ENCODE measurements at places on chromosomes 2 and 18.

- H3K36me3 ChIP-seq = no peaks in the 10 kb centered on the region
- no peak for DNase-seq
- no peak overlapping the region for H3K4me3 ChIP-seq
- H3K4me1 ChIP-seq = peaks cover 16% of the 10 kb centered on the region
- H3K27me3 ChIP-seq = no peaks in the 10 kb centered on the region
These were observed 2.8 kb downstream of the HDAC4 start for GRCh38 chr2:239397931-239398471.

DNA sequence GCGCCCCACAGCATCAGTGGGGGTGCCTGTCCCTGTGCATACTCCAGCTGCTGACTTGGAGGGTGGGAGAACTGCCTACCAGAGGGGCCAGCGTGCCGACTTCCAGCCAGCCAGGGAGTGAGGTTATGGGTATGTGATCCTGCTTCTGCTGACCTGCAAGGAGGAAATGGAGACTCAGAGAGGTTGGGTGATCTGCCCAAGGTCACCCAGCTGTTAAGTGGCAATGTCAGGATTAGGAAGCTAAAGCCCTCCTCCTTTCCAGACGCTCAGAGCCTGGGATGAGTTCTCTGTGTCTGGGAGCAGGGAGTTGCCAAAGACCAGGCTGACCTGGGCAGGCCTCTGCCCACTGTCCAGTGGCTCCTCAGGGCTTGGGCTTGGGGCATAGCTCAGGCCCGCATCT, 169.6 kb downstream of the GLI2 start:
- no peaks in the 10 kb centered on the region for H3K36me3 ChIP-seq
- no peak for DNase-seq
- no peak overlapping the region for H3K4me3 ChIP-seq

GRCh38 chr2:197348721-197349360, 38.3 kb upstream of the ANKRD44 start:
- DNase-seq = no peak
- H3K4me1 ChIP-seq = no peaks in the 10 kb centered on the region
- no peak overlapping the region for H3K27ac ChIP-seq

GRCh38 chr2:219645631-219646527, 18.4 kb downstream of the SLC4A3 start:
- DNase-seq = no peak
- H3K36me3 ChIP-seq = no peaks in the 10 kb centered on the region
- no peaks in the 10 kb centered on the region for H3K27me3 ChIP-seq
- peaks cover 18% of the 10 kb centered on the region for H3K4me1 ChIP-seq
- H3K27ac ChIP-seq = no peak overlapping the region

DNA sequence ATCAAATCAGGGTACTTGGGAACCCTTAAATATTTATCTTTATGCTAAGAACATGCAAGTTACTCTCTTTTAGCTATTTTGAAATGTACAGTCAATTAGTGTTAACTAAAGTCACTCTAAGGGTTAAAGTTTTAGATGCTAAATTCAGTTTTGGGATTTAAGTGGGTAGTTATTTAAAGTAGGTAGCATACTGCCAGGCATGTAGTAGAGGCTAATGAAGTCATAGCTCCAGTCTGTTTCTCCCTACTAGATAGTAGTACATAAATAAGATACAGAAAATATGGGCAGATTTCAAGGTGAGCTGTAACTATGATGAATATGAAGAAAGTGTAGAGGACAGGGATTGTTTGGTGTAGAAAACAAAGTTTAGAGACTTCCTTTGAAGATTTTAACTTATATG, 7.5 kb downstream of the RAB3GAP1 start:
- H3K27me3 ChIP-seq = no peaks in the 10 kb centered on the region
- H3K36me3 ChIP-seq = peaks cover 16% of the 10 kb centered on the region
- H3K4me1 ChIP-seq = peaks cover 10% of the 10 kb centered on the region
- H3K4me3 ChIP-seq = no peak overlapping the region

GRCh38 chr2:126220331-126220730, 435.6 kb upstream of the GYPC start:
- no peaks in the 10 kb centered on the region for H3K4me1 ChIP-seq
- no peak overlapping the region for H3K4me3 ChIP-seq
- no peaks in the 10 kb centered on the region for H3K27me3 ChIP-seq
- no peak overlapping the region for H3K27ac ChIP-seq
- DNase-seq = no peak

DNA sequence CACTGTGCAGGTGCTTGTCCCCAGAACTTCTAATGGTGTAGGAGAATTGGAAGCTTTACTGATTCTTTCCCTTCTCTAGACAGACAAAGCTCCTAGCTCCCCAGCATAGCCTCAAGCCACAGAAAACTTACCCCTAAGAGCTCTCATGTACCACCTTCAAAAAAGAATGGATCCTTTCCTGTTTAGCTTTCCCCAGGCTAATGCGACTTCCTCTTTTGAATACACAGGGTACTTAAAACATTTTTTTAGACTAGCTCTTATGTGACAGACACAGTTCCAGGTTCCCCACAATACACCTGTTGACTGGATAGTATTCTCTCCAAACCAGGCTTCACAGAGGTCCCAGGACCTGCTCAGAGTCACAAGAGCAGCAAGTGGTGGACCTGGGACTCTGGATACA, 8.3 kb downstream of the CTAGE1 start:
- peaks cover 8% of the 10 kb centered on the region for H3K4me1 ChIP-seq
- no peak overlapping the region for H3K27ac ChIP-seq
- H3K4me3 ChIP-seq = no peak overlapping the region
- no peak for DNase-seq
- no peaks in the 10 kb centered on the region for H3K36me3 ChIP-seq

GRCh38 chr2:122635686-122636085, 880.2 kb downstream of the TSN start:
- no peak for DNase-seq
- H3K27me3 ChIP-seq = peaks cover 6% of the 10 kb centered on the region
- H3K4me1 ChIP-seq = no peaks in the 10 kb centered on the region
- no peaks in the 10 kb centered on the region for H3K36me3 ChIP-seq

- no peak overlapping the region for H3K27ac ChIP-seq
- H3K4me3 ChIP-seq = no peak overlapping the region
- no peak for DNase-seq
- no peaks in the 10 kb centered on the region for H3K4me1 ChIP-seq
These were observed 327.7 kb downstream of the RAD51AP2 start for GRCh38 chr2:17190527-17190926.

DNA sequence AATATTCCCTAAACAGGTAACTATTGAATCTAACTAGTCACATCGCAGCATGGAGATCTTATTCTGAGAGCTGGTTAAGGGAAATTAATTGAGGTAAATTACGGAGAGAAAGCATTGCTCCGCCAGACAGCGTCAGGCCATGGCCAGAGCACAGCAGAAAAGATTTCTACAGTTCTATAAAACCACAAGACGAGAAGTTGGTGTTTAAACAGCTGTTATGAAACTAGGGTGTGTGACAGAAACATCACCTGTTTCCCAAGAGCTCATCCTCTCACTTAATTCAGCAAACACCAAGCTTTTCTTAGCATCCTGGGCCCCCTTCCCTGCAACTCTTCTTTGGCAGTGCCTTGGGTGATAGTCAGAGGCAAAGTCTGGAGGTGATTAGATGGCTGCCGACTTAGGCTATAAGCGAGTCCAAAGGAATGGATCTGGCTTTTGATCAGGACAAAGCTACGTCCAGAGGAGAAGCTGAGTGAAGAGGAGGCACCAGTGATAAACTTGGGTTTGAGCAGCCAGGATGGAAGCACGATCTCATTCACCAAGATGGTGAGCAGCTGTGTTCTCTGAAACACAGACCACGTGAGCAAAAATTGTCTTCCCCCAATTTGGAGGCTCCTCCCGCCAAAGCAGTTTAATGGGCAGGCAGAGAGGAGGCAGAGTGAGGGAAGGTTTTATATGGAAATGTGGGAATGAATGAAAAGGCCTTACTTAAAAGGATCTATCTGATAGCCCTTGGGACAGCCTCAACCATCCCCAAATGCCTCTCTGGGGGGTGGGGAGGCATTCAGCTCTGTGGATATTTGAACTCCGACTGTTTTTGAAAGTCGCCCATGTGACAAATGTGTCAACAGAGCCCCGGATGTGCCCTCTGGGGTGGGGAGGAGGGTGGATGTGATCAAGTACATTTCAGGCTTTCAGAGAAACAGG, 57.8 kb downstream of the PKDCC start:
- H3K36me3 ChIP-seq = no peaks in the 10 kb centered on the region
- no peak overlapping the region for H3K4me3 ChIP-seq
- H3K27me3 ChIP-seq = no peaks in the 10 kb centered on the region
- peaks cover 46% of the 10 kb centered on the region for H3K4me1 ChIP-seq
- no peak overlapping the region for H3K27ac ChIP-seq

DNA sequence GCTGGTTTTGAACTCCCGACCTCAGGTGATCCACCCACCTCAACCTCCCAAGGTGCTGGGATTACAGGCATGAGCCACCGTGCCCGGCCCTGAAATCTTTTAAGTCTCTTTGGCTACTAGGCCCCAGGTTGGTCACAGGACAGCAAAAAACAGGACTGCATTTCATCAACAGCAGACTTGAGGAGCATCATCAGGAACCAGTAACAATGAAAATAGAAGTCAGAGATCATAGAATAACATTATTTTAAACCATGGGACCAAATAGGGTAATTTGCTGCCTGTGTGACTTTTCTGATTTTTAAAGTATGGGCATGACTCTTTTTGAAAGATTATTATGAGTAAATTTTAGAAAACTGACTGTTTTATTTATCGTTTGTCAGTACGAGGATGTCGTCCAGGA, 24.8 kb downstream of the PPP1CB start:
- DNase-seq = no peak
- no peaks in the 10 kb centered on the region for H3K27me3 ChIP-seq
- H3K4me1 ChIP-seq = no peaks in the 10 kb centered on the region
- no peak overlapping the region for H3K27ac ChIP-seq
- H3K36me3 ChIP-seq = peaks cover 37% of the 10 kb centered on the region

- H3K36me3 ChIP-seq = no peaks in the 10 kb centered on the region
- no peaks in the 10 kb centered on the region for H3K27me3 ChIP-seq
These were observed 103.4 kb downstream of the MEIS1 start for GRCh38 chr2:66538291-66538690.

DNA sequence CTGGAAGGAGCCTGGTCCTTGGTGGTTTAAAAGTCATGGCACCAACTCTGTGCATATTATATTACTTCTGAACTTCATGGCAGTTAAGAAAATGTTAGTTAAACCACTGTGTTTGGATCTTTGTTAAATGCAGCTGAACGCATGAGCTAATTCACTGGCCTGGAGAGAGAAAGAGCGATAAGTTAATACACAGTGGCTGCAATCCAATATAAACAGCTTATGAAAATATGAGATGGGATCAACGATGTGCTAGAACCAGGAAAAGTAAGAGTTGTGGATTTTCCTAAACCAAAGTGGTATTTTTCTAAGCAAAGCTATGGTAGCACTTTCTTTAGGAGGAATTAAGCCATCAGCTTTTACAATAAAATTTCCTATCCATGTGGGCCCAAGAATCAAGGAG, 326.7 kb downstream of the MTX2 start:
- no peak for DNase-seq
- no peaks in the 10 kb centered on the region for H3K4me1 ChIP-seq
- no peaks in the 10 kb centered on the region for H3K27me3 ChIP-seq
- no peak overlapping the region for H3K4me3 ChIP-seq
- no peak overlapping the region for H3K27ac ChIP-seq

GRCh38 chr2:119616421-119616820, 62.6 kb upstream of the TMEM177 start:
- no peaks in the 10 kb centered on the region for H3K36me3 ChIP-seq
- no peak overlapping the region for H3K27ac ChIP-seq
- H3K27me3 ChIP-seq = peaks cover 52% of the 10 kb centered on the region
- H3K4me1 ChIP-seq = no peaks in the 10 kb centered on the region
- no peak overlapping the region for H3K4me3 ChIP-seq

DNA sequence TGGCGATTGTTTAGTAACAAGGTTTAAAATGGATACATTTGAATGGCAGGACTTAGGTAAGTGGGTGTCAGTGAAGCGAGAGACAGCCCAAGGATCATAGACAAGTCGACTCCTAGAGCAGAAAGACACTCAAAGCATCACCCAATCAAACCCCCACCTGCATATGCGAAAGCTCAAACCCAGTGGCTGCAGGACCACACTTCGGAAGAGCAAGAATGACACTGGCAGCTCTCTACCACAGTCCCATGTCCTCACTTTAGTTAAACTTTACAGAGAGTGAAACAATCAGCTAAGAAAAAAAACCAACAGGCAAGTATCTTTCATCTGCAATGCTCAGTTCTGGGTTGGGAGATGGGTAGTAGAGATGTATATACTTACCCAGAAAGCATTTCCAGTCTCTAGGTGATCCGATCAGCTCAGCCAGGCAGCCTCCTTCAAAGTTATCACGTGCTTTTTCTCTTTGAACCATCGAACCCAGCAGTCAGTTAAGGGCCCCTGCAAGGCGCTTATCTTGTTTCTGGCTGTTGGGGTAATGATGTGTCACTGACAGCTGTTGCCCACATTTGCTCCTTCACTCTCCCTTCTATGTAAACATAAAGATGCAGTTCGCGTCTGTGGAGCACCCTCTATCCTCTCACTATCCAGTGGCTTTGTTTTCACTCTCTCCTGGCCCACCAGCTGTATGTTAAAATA, 357.5 kb upstream of the ID2 start:
- H3K36me3 ChIP-seq = no peaks in the 10 kb centered on the region
- H3K4me3 ChIP-seq = no peak overlapping the region
- H3K27ac ChIP-seq = no peak overlapping the region
- DNase-seq = no peak
- no peaks in the 10 kb centered on the region for H3K4me1 ChIP-seq

GRCh38 chr2:120886534-120887319, 151.1 kb downstream of the GLI2 start:
- H3K4me1 ChIP-seq = no peaks in the 10 kb centered on the region
- no peak overlapping the region for H3K27ac ChIP-seq
- H3K27me3 ChIP-seq = peaks cover 70% of the 10 kb centered on the region
- DNase-seq = no peak

DNA sequence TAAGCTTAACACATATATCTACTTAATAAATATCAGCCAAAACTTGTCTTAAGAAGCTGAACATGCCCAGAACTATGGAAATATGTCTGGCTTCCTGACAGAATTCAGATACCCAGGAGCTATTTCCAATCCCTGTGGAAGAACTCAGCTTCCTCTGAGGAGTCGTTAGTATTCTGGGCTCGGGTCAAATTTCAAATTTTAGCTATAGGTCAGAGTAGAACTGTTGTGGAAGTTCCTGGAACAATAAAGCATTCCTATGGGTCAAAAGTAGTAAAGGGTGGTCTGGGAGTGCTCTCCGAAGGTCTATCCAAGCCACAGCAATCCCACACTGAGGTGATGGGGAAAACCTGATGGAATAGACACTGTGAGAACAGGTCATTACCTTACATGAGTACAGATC, 342.7 kb upstream of the CHST9 start:
- no peak overlapping the region for H3K27ac ChIP-seq
- H3K4me3 ChIP-seq = no peak overlapping the region
- no peaks in the 10 kb centered on the region for H3K36me3 ChIP-seq
- no peaks in the 10 kb centered on the region for H3K27me3 ChIP-seq

All from PC-9 (cell line).